ENCODE measurements at places on chromosomes 6 and 20. TPM values are rescaled to one million over a fixed set of nuclear protein-coding genes. Genes with fewer than 3 reads are reported as not detected.

The HCRTR2 gene
- not detected for total RNA-seq

The CRISP2 gene
- total RNA-seq: not detected

The HNF4A gene
- 41.1 TPM for total RNA-seq

The PIM1 gene
- 19.1 TPM for total RNA-seq

DNA sequence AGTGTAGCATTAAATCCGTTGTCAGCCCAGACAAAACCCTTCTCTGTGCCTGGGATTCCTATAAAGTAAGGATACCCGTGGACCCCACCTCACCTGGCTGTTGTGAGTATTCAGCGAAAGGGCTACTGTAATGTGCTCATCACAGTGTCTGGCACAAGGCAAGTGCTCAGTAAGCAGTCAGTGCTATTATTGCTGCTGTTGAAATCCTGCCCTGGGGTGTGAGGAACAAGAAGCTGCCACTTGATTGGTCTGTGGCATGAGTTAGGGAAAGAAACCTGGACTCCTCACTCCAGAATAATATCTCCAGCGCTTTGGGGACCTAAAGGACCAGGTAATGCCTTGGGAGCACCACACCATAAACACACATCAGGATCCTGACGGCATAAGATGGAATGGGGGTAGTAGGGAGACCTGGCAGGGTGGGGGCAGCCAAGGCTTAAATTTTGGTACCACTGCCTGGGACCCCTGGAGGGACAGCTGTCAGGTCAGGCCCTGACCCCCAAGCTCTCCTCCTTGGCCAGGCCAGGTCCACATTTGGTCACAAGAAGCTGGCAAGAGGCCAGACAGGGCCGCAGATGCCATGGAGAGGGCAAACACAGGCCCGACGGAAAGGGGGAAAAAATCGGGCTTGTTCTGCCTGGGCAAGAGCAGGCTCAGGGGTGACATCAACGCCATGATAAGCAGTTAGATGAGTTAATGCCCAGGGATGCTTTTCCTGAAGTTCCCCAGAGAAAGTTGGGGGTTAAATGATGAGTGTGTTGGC is 66.5 kb downstream of the MRPL14 start:
- no peak for DNase-seq

DNA sequence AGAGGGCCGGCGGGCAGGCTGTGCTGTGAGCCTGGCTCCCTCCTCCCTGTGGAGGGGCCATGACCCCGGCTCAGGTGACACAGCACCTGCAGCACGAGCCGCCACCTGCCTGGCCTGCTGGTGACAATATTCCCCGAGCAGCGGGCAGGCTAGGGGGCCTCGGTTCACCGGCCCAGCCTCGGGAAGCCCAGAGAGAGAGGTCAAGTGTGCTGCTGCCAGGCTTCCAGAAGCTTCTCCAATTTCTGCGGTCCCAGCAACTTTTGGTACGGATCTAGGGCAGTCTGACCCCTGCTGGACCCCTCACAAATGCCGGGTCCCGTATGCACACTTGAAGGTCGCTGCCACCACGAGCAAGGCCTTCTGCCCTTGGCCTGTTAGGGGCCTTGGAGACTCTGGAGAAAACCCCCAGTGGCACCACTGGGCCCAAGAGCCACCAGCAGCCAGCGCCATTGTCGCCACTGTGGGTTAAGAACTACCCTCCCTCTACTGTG is 38.6 kb upstream of the NOL4L start:
- no peak for DNase-seq

DNA sequence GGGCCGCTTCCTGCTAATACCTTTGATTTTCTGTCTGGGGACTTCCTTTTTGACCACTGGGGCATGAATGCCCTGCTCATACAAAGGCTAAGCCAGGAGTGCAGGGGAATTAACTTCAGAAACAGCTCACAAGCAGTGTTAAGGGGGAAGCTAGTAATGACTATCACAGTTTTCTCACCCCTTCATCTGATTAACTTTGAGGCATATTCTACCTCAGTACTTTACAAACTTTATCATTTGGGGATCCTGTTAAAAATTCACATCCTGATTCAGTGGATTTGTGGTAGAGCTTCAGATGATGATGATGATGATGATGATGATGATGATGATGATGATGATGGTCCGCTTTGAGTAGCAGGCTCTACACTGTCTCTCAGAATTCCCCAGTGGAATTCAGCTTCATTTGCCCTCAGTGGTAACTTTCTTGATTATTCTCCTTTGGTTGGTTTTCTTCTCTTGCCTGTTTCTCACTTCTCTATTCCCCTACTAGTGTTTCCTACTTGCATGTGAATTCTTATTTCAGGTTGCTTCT is 78.4 kb upstream of the TMEM170B start:
- DNase-seq: no peak

- peak; percentile 42 for DNase-seq
Measured at GRCh38 chr20:38275815-38276550, 15.4 kb upstream of the KIAA1755 start.

GRCh38 chr20:2042400-2042799 is 48.5 kb upstream of the PDYN start:
- DNase-seq: no peak

- no peak for DNase-seq
Measured at GRCh38 chr6:154202339-154202738, 154.3 kb downstream of the IPCEF1 start.

- DNase-seq: no peak
Measured at GRCh38 chr6:1636272-1636825, 26.6 kb downstream of the FOXC1 start.

DNA sequence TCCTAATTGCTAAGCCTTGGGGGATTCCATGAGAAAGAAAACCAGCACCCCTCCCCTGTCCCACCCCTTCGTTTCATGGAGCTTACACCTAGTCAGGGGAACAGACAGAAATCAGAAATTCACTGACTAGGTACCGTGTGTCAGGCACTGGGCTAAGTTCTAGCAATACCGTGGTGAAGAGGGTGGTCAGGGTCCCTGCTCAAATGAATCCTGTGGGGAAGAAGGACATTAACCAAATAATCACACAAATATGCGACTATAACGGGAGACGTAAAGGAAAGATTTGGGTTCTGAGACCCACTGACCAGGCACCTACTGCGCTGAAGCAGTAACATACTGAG is 65.1 kb upstream of the TOP1 start:
- no peak for DNase-seq

- no peak for DNase-seq
Measured at GRCh38 chr6:137033828-137034227, 10.9 kb downstream of the IL20RA start.

DNA sequence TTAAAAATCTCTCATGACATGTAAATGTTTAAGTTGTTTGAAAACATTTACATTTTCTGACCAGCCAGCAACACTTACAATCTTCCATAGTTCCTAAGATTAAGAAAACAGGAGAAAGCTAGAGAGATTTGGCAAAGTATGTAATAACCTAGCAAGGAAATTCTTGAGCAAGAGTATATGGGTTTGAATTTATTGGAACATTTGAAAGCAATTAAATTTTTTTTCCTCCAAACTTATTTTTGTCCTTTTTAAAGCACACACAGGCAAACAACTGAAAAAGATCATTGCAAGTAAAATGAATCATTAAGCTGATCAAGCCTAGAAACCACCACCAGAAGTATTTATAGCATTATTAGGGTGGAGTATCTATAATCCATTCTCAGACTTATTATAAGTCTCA is 20.1 kb upstream of the ZNF217 start:
- no peak for DNase-seq

DNA sequence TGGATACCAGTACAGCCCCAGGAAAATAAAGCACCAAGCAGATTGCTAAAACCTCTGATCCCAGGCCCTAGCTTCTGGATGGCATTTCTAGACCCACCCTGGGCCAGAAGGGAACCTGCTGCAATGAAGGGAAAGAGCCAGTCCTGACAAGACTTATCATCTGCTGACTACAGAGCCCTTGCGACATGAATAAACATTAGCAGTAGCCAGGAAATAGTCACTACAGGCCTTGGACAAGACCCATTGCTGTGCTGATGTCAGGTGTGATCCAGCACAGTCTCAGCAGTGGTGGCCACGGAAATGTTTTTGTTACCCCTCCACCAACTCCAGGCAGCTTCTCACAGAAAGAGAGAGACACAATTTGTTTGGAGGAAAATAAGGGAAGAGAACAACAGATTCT is 399.3 kb downstream of the HAO1 start:
- DNase-seq: no peak

GRCh38 chr6:157615420-157615769 is 207.7 kb upstream of the SNX9 start:
- no peak for DNase-seq

GRCh38 chr6:161411265-161411944 is 137.5 kb upstream of the AGPAT4 start:
- no peak for DNase-seq

GRCh38 chr6:79257381-79258205 is 23.1 kb upstream of the HMGN3 start:
- DNase-seq: no peak
